ENCODE measurements at places on chromosomes 5 and 9. TPM values are rescaled to one million over a fixed set of nuclear protein-coding genes. Genes with fewer than 3 reads are reported as not detected.

The PNPLA7 gene
- 8.7 TPM for total RNA-seq

The RELL2 gene
- total RNA-seq = 1.7 TPM

DNA sequence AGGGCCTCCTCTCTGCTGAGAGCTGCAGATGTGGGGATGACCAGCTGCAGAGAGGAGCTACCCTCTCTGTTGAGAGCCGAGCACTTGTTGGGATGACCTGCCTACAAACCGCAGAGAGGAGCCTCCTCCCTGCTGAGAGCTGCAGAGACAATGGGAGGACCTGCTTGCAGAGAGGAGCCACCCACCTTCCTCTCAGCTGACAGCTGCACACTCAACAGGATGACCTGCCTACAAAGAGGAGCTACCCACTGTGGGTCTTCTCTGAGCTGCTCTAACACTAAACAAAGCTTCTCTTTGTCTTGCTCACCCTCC lies 19.6 kb downstream of the TMEM38B start:
- H3K4me3 ChIP-seq = no peak overlapping the region
- no peaks in the 10 kb centered on the region for H3K36me3 ChIP-seq
- DNase-seq = no peak
- no peaks in the 10 kb centered on the region for H3K4me1 ChIP-seq
- no peak overlapping the region for H3K27ac ChIP-seq
- no peaks in the 10 kb centered on the region for H3K27me3 ChIP-seq

GRCh38 chr9:111001526-111001925 lies 36.7 kb downstream of the LPAR1 start:
- no peaks in the 10 kb centered on the region for H3K4me1 ChIP-seq
- H3K4me3 ChIP-seq = no peak overlapping the region

- H3K4me1 ChIP-seq = no peaks in the 10 kb centered on the region
- no peak overlapping the region for H3K4me3 ChIP-seq
- H3K27ac ChIP-seq = no peak overlapping the region
- H3K27me3 ChIP-seq = no peaks in the 10 kb centered on the region
- no peaks in the 10 kb centered on the region for H3K36me3 ChIP-seq
- DNase-seq = no peak
Observed at GRCh38 chr9:2271426-2271825, 256.3 kb downstream of the SMARCA2 start.

All from right lobe of liver (tissue), 6 donors.